ENCODE measurements at places on chromosomes 1 and 21. TPM values are rescaled to one million over a fixed set of nuclear protein-coding genes. Genes with fewer than 3 reads are reported as not detected.

The VHLL gene
- total RNA-seq, result 0.52 TPM

DNA sequence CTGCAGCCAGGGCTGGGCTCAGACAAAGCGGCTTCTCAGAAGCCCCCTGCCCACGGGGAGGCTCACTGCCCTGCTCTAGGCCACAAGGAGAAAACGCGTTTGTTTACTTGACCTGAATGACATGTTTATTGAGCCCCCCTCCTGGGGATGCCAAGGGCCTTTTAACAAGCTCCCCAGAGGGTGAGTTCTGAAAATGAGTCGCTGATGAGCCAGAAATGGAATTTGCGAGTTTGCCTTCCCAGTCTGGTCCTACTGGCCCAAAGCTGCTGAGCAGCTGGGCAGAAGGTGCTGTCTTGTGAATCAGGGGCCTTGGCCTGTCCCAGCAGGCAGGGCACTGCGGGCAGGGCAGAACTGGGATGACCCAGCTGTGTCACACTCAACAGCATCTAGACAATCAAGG lies 120.6 kb downstream of the SYF2 start:
- no peak for DNase-seq
- no peaks in the 10 kb centered on the region for H3K36me3 ChIP-seq
- no peaks in the 10 kb centered on the region for H3K27me3 ChIP-seq
- no peak overlapping the region for H3K27ac ChIP-seq

The TMEM240 gene
- total RNA-seq, result 1.8 TPM

GRCh38 chr1:48051466-48052126 lies 54.4 kb upstream of the TRABD2B start:
- no peak overlapping the region for H3K27ac ChIP-seq
- no peaks in the 10 kb centered on the region for H3K36me3 ChIP-seq
- no peaks in the 10 kb centered on the region for H3K27me3 ChIP-seq
- no peaks in the 10 kb centered on the region for H3K4me1 ChIP-seq
- no peak for DNase-seq

The MAGI3 gene
- total RNA-seq, result 6.5 TPM

DNA sequence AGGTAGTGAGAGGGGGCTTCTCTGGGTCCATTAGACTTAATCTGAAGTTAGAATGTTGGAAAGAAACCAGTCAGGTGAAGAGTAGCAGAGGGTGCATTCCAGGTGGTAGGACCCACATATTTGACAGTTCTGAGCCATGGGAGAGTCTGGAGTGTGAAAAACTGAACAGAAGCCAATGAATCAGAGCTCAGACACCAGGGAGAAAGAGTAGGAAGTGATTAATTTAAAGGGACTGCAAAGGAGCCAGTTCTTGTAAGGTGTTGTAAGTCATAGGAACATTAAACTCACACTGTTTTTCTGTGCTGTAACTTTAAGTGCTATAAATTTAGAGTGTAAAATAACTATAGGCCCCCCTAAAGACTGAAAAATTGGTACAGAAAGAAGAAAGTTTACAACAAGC lies 5.9 kb upstream of the DHX9 start:
- DNase-seq, result no peak
- no peaks in the 10 kb centered on the region for H3K27me3 ChIP-seq
- H3K27ac ChIP-seq, result no peak overlapping the region
- H3K4me1 ChIP-seq, result no peaks in the 10 kb centered on the region
- H3K4me3 ChIP-seq, result no peak overlapping the region
- no peaks in the 10 kb centered on the region for H3K36me3 ChIP-seq

- no peak overlapping the region for H3K27ac ChIP-seq
- no peaks in the 10 kb centered on the region for H3K27me3 ChIP-seq
- no peaks in the 10 kb centered on the region for H3K4me1 ChIP-seq
- peaks cover 50% of the 10 kb centered on the region for H3K36me3 ChIP-seq
- H3K4me3 ChIP-seq, result no peak overlapping the region
- DNase-seq, result no peak
Measured at GRCh38 chr1:11080931-11081330, 18.7 kb downstream of the EXOSC10 start.

DNA sequence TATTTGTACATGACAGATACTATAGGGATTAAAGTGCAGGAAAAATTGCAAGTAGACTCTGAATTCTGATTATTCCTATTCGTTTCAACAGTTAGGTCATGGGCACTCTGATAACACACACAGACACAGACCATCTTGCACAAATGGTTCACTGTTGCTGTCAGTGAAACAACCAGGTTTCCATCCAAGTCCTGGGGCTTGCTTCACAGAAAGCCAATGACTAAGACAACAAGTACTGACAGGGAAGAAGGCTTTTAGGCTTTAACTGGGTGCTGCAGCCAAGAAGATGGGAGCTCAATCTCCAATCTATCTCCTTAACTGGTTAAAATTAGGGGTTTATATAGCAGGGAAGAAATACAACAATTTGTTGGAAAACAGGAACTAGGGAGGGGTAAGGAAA lies 57.6 kb downstream of the RIMS3 start:
- no peaks in the 10 kb centered on the region for H3K36me3 ChIP-seq
- no peaks in the 10 kb centered on the region for H3K27me3 ChIP-seq
- H3K27ac ChIP-seq, result no peak overlapping the region
- no peak for DNase-seq
- H3K4me1 ChIP-seq, result no peaks in the 10 kb centered on the region
- no peak overlapping the region for H3K4me3 ChIP-seq

The CA14 gene
- not detected for total RNA-seq

The TBX19 gene
- total RNA-seq, result 4.3 TPM

DNA sequence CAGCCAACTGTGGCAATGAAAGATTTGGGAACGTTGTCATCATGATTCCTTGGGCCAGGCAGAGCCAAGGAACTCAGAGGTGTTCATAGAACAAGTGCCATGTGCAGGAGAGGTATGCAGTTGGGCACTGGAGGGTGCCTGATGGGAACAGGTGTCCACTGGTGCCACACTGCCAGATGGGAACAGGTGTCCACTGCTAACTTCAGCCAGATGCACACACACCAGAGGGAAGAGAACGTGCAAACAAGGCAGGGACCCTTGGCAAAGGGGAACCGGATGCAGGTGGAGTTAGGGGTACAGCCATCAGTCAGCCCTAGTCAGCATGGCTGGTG lies 13.5 kb downstream of the OLFML2B start:
- H3K27me3 ChIP-seq, result no peaks in the 10 kb centered on the region
- no peak for DNase-seq
- H3K36me3 ChIP-seq, result no peaks in the 10 kb centered on the region
- no peak overlapping the region for H3K27ac ChIP-seq
- no peaks in the 10 kb centered on the region for H3K4me1 ChIP-seq
- H3K4me3 ChIP-seq, result no peak overlapping the region
